Mammary epithelial cell (primary cell): ENCODE measurements at places on chromosomes 5 and 9. TPM values are rescaled to one million over a fixed set of nuclear protein-coding genes. Genes with fewer than 3 reads are reported as not detected.

- DNase-seq: no peak
These were observed 210.5 kb downstream of the KDM4C start for GRCh38 chr9:6968271-6968670.

The SLC31A2 gene
- total RNA-seq: 68.5 and 85.8 TPM in 2 replicates

DNA sequence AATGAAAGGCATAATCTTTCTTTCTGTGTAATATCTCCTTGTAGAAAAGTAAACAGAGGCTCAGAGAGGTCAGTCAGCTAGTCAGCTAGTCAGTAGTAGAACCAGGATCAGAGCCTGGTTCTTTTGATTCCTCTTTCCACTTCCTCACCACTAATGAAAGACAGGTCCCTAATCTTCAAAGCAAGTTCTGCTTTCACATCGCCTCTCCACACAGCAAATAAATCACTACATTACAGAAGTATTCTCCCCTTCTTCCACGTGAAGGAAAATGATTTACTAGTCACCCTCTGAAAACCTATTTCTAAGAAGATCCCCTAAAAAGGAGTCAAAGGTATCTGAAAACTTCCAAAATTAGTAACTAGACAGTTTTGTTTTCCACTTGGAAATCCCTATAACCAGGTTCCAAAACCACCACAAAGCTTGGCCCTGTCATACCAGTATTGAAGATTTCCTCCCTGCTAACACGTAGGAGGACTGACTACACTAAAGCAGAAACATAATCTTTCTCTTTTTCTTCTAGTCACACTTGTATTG lies 140.5 kb upstream of the TARS1 start:
- peak; percentile 56 for DNase-seq

The PTPRD gene
- total RNA-seq: 0.27 and 0.33 TPM in 2 replicates

DNA sequence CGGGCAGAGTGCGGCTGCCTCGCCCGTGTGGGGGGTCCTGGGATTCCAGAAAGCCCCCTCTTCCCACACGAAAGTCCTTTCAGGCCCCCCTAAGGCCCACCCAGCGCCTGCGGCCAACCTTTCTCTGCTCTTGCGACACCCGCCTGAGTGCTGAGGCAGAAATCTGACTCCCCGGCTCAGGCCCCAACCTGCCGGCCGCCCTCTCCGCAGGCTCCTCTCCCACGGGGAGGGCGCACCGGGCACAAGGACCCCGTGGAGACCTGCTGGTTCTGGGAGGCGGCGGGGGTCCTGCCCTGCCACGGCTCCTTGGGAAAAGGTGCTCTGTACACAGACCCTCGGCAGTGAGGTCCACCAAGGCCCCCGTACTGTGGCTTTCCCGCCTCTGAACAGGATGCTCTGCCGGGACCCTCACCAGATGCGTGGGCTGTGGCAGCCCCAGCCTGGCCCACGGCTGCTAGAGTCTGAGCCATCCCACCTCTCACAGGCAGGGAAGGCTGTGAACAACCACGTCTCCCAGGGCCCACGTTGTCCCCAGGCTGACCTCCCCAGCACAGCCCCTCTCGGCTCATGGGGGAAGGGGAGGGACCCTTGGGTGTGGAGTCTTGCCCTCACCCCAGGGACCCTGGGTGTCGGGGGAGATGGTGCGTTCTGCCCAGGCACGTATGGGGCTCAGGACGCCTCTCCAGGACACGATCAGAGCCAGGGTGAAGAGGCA lies 41.5 kb upstream of the EGFL7 start:
- peak; percentile 66 for DNase-seq

DNA sequence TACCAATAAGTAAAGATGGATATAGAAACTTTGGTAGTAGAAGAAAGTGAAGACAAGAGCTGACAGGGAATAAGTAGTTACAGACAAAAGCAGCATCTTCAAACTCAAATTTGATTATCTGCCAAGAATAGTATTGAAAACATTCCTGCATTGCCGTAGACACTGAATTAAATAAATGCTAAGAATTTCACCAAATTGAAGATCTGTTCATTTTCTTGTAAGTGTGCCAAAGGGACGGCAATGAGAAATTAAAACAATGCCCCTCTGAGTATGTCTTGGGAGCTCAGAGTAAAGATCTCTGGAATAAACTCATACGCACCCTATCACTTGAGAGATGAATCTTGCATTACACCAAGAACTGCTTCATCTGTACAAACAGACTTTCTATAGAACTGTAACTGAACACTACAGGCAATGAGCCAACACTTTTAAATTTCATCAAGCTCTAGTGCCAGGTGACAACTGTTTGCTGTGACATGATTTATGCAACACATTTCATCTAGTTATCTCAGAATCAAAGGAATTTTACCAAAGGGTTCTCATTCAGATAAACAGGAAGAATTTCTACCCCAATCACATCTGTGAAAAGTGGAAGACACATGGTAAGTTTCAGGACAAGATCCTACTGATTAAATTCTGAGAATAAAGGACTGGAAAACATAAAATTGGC lies 66.9 kb downstream of the RFX3 start:
- DNase-seq: no peak

DNA sequence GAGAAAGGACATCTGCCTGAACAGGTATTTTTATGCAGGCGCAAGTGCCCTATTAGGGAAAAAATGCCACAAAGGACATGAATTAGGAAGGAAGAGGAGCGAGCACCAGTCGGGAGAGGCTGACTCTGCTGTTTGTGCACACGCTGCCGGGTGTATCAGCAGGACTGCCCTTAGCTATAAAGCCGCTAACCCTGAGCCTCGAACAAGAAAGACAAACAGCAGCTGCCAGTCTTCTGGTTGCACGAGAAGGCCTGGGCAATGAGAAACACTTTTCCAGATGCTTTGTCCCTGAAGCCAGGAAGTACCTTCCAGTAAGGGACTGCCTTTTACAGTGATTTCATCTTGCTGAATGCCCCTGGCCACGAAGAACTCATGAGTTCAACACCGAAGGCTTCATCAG lies 12.6 kb downstream of the QSOX2 start:
- DNase-seq: no peak

DNA sequence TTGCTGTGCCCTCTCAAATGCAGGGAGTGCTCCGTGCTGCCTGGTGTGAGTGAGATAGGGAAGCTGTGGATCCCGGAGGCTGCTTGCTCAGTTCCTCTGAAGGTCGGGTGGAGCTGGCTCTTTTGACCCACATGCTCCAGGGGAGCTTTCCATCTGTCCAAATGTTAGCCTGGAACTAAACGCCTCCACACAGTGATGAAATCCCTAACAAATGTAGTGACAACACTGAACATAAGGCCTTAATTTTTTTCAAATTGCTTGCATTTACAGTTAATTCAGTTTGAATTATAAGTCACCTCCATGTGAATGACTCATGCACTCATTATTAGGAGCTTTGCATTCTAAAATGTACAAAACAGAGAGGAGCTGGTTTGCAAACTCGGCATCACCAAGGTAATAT lies 27.0 kb downstream of the PRDM6 start:
- DNase-seq: no peak

GRCh38 chr5:119340597-119341218 lies 15.1 kb upstream of the TNFAIP8 start:
- DNase-seq: no peak

The UBE2QL1 gene
- total RNA-seq: 1.0 TPM

The TLE4 gene
- 32.8 TPM for total RNA-seq

The LVRN gene
- total RNA-seq: not detected

The FOXD4L4 gene
- total RNA-seq: 0.67 TPM

DNA sequence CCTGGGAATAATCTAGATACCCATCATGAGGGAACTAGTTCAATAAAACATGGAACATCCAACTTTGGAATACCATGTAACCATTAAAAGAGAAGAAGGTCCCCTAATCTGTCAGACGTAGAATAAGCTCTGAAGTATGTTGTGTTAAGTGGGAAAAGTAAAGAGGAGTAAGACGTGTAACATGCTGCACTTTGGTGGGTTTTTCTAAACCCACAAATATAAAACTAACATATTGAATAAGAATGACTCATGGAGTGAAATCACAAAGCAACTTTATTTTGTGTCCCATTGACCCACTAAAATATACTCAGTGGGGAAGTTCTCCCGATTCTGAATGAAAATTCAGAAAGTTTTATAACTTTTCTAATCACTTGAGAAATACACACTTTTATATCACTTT lies 67.9 kb upstream of the PIK3R1 start:
- DNase-seq: no peak

The RIMOC1 gene
- total RNA-seq: 16.7 TPM
